Right ventricle myocardium superior (tissue), 1 donor: ENCODE measurements at places on chromosomes 11 and 22.
A peak's percentile ranks its signal among the peaks of the same experiment; 100 is the strongest.

- DNase-seq, result no peak
Observed at GRCh38 chr22:39215426-39216142, 29.2 kb downstream of the PDGFB start.

DNA sequence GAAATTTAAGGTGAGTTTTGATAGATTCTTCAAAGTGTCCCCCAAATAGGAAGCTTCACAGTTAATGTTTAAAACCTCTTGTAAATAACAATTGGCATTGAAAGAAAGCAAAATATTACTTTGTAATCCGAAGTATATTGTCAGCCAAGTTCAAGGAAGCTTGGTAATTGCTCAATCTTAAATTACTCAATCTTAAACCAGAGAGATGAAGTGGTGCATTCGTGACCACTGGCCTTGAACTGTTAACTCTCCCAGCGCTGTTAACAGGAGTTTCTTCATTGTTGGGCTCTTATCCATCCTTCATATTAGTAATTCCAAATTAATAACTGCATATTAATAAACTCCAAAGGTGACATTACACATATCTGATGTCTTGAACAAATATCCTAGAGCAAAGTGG is 20.6 kb upstream of the FDX1 start:
- no peak for DNase-seq

- peak; percentile 58 for DNase-seq
Observed at GRCh38 chr22:50089682-50090411, at the start of gene MOV10L1. Gene MOV10L1, plus strand, starts transcription at chr22:50090006. Its CDS starts 83 bp downstream, at chr22:50090089.

- DNase-seq, result no peak
Observed at GRCh38 chr22:42356533-42356932, 75.7 kb downstream of the NFAM1 start.

DNA sequence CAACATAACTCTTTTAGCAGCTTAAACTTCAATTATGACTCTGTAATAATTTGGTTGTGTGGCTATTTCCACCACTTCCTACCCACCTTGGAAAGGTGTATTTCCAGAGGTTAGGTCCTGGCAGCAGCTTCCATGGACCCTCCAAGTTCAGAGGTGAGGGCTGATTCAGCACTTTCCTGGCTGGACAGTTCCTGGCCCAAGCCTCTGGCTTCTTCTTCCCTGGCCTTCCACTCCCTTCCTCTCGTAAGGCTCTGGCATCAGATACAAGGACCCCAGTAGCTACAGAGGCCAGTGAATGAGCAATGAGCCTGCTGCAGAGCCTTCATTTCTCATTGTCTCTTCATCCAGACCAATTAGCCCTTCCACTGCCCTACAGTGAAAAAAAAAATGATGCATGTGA is 98.1 kb upstream of the KIRREL3 start:
- no peak for DNase-seq

GRCh38 chr11:117620086-117620485 is 176.9 kb downstream of the DSCAML1 start:
- no peak for DNase-seq

- DNase-seq, result no peak
Observed at GRCh38 chr22:46104881-46105493, 45.3 kb upstream of the PPARA start.

GRCh38 chr11:69884286-69884685 is 65.1 kb upstream of the FGF3 start:
- DNase-seq, result peak; percentile 23

- DNase-seq, result no peak
Observed at GRCh38 chr11:61616434-61616833, 35.6 kb upstream of the SYT7 start.

GRCh38 chr11:65286686-65287085 is 24.9 kb downstream of the POLA2 start:
- DNase-seq, result no peak

GRCh38 chr11:110901441-110901840 is 189.2 kb upstream of the ARHGAP20 start:
- DNase-seq, result no peak

DNA sequence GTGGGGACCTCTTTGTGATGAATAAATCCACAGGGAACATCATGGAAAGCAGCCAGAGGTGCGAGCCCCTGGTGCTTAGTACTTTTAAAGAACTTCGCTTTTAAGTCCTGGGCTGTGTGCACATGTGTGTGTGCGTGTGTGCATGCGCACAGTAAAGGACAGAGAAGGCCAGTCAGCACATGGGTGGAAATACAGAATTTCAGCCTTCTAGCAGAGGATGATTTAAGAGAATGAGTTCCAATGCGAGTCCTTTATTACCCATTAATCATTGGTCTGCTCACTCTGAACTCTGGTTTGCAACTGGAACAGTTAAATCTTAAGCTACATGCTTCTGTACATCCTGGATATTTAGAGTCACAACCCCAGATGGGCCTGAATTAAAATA is 18.9 kb downstream of the TEAD1 start:
- DNase-seq, result no peak

- no peak for DNase-seq
Observed at GRCh38 chr22:49011379-49011768, 816.3 kb downstream of the BRD1 start.

DNA sequence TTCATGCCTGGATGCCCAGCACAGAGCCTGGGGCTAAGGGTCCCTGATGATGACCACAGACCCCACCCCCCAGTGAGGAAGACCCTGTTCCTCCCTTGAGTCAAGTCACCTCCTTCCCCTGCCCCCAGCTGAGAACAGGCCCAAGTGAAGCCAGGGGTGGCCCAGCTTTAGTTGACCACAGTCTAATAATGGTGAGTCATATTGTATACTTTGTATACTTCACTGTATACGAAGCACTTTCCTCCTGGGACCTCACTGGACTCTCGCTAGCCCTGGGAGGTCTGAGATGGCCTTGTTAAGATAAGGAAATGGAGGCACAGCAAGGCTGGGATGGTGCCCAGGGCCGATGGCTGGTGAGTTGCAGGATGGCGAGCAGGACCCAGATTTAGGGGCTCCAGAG is 3.7 kb upstream of the FLRT1 start:
- no peak for DNase-seq

DNA sequence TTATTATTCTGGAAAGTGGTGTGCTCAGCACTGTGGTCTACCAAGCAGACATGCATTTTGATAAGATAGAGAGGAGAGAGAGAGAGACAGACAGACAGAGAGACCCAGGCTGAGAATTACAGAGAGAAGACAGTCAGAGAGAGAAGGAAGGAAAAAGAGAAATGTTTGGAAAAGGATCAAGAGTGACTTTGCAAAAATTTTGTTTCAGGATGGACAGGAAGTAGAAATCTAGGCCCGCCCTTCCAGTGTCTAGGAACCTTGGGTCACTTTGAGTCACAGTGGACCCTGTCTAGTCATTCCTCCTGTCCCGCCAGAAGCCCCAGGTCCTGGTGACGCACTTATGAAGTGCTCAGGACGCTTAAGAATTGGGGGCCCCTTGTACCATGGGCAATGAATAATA is 166.7 kb downstream of the ST3GAL4 start:
- no peak for DNase-seq

DNA sequence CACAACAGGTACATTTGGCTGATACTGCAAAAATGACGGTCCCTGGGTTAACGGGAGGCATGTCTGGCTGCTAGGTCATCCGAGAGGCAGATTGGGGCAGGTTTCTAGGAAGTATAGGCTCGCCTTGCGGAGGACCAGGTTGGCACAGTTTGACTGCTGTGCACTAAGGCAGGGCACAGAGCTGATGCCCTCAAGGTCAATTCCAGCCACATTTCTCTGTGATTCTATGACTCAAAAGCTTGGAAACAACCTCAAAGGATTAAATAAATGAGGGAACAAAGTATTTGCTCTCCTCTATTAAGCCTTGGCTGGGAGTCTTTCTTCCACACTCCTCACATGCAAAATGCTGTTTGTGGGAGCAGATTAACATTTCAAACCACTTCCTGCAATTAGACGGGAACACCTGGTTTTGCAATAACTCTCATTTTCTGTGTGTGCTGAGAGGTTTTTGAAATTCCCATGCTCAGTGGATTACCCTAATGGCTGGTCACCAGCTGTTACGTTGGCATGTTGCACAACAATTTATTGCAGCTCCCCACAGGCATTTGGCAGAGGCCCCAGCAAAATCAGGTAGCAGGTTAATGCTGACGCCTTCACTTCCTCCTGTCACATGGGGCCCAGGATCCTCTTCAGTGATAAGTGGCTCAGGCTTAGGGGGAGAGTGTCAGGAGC is 61.0 kb upstream of the PLET1 start:
- DNase-seq, result peak; percentile 55

DNA sequence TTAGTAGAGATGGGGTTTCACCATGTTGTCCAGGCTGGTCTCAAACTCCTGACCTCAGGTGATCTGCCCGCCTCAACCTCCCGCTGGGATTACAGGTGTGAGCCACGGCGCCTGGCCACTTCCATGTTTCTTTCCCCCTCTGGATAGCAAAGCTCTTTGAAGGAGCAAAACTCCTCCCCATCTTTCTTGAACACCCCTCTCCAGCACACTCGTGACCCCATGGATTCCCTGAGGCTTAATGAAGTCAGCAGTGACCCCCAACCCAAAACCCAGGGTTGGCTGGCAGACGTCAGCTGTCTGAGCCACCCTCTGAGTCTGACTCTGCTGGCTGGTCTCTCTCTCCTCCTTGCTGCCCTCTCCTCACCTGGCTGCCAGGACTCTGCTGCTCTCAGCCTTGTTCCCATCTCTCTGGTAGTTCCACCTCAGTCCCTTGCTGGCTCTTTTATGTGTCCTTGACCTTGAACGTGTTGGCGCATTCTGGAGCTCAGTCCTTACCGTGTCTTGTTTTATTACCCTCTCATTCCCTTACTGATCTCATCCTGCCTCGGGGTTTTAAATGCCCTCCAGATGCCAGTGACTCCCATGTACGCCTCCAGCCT is 44.5 kb downstream of the PARVG start:
- no peak for DNase-seq

DNA sequence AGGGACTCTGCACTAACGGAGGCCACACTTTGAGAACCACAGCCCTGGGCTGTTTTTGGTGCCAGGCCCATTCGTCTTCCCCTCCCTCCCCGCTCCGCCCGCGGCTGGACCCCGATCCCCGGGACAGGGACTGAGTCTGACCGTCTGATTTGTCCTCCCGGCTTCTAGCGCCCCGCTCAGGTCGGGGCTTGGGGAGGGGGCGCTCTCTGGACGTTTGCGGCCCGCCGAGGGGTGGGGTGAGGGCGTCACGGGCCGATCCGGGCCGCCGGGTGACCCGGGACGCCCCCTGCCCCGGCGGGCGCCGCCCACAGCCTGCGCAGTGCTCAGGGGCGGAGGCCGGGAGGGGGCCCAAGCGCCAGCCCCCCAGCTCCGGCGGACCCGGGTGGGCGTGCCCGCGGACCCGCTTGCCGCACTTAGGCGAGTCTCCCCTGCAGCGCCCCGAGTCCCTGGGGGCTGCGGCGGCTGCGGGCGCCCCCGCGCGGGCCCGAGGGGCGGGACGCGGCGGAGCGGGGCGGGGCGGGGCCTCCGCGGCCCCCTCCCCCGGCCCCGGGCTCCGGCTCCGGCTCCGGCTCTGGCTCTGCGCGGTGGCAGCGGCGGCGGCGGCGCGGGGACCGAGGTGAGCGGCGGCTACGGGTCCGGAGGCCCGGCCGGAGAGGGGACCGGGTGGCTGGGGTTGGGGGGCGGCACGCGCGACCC is 33.7 kb upstream of the PRR5 start:
- DNase-seq, result peak; percentile 60

DNA sequence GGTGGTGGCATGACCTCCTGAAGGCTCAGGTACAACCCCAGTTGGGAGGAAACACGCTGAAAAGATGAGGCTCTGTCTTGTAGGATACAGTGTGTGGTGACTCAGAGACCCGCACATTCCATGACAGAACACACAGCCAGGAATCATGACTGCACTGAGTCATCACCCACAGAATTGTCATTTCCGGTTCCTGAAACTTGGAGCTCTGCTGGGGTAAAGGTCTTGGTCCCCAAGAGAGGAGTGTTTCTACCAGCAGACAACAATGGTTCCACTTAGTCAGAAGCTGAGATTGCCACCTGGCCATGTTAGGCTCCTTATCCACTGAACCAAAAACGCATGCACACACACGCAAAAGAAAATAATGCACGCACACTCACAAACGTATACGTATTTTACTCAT is 31.5 kb upstream of the CYB5R3 start:
- DNase-seq, result no peak

DNA sequence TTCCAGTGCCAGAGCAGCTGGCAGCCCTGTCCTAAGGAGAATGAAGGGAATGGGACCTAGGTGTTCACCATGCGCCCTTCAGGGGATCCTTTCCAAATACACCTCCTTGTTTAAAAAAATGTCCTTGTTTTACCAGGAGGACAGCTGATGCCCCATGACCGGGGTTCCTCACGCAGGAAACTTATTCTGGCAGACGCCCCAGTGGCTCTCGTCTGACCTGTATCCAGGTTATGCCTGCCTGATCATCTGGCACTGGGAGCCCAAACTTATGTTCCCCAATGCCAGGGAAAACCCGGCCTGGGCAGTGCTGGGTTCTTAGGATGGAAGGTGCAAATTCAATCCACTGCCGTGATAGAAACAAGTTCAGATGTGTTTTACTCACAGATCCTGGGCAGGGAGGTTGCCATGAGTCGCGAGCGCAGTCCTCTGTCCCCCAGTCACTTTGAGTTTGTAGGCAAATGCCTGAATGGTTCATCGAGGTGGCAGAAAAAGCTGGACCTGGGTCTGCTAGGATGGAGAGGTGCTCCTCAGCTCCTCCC is 31.5 kb downstream of the MOV10L1 start:
- DNase-seq, result no peak

DNA sequence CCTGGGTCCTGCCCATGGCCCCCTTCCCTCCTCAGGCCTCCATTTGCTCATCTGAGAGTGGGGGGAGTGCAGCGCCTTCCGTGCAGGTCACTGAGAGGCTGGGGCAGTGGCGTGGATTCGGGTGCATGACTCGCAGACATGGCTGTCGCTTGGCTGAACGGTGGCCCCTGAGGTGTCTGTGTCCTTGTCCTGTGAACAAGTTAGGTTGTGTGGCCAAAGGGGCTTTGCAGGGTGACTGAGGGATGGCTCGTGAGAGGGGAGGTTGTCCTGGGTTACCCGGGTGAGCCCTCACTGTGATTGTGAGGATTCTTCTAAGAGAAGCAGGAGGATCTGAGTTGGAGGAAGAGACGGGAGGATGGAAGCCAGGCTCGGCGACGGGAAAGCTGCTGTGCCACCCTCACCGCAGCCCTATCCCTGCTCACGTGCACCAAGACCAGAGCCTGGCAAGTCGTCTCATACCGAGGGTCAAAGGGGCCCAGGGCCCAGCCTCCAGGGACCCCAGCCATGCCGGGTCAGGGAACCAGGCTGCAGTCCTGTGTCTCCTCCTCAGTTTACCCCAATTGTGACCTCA is 79.1 kb downstream of the KCNQ1 start:
- DNase-seq, result peak; percentile 35

GRCh38 chr22:25120093-25120561 is 79.5 kb upstream of the CRYBB3 start:
- DNase-seq, result no peak

DNA sequence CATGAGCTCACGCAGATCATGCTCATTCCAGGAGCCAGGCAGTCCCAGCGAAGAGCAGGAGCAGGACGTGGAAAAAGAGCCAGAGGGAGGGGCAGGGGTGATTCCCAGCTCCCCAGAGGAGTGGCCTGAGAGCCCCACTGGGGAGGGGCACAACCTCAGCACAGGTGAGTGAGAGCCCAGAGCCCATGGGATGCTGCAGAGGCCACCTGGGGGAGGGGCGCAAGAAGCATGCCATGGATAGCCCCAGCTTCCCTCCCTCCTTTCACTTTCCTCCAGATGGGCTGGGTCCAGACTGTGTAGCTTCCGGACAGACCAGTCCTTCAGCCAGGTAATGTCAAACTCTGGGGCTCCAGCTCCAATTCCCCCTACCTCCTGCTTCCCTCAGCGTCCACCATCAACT is 6.2 kb downstream of the SMTNL1 start:
- DNase-seq, result peak; percentile 6
